ENCODE measurements at places on chromosomes 5 and 9. TPM values are rescaled to one million over a fixed set of nuclear protein-coding genes. Genes with fewer than 3 reads are reported as not detected.

DNA sequence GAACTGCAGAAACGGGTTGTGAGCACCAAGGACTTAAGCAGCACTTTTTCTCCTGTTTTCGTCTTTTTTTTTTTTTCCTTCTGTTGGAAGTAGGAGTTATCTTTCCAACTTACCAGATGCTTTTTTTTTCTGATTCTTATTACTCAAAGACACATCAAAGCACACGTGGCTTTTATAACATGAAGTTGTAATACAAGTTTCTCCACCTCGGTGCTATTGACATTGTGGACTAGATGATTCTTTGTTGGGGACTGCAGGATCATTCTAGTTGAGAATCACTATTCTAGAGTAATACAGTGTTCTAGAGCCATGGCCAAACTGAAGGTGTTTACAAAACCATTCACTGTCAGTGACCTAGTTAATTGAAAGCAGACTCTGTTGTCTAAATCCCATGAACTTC lies 51.5 kb downstream of the MYO10 start:
- H3K36me3 ChIP-seq = no peaks in the 10 kb centered on the region
- H3K27ac ChIP-seq = no peak overlapping the region
- DNase-seq = no peak
- H3K4me3 ChIP-seq = no peak overlapping the region

DNA sequence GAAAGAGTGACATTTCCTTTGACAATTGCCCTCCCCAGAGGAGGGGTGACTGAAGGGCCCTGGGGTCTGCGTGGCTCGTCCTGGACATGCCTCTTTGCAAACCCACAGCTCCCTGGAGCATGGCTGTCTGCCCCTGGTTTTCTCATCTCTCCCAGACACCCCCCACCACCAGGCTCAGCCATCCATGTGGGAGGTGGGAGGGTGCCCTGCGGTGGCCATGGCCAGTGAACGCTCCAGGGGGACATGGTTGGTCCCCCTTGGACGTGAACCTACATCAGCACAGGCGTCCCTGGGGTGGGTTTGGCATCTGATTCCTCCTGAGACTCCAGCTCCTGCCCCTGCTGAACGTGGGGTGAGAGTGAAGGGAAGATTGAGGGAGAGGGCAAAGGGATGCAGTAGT lies 67.7 kb upstream of the LMX1B start:
- DNase-seq = no peak
- H3K4me3 ChIP-seq = no peak overlapping the region
- H3K27ac ChIP-seq = no peak overlapping the region

The FGF18 gene
- not detected for polyA plus RNA-seq

- H3K27me3 ChIP-seq = peaks cover 55% of the 10 kb centered on the region
- DNase-seq = no peak
- H3K27ac ChIP-seq = no peak overlapping the region
- peaks cover 4% of the 10 kb centered on the region for H3K36me3 ChIP-seq
- peaks cover 16% of the 10 kb centered on the region for H3K4me1 ChIP-seq
These were observed 103.3 kb downstream of the ESM1 start for GRCh38 chr5:54882101-54882500.

DNA sequence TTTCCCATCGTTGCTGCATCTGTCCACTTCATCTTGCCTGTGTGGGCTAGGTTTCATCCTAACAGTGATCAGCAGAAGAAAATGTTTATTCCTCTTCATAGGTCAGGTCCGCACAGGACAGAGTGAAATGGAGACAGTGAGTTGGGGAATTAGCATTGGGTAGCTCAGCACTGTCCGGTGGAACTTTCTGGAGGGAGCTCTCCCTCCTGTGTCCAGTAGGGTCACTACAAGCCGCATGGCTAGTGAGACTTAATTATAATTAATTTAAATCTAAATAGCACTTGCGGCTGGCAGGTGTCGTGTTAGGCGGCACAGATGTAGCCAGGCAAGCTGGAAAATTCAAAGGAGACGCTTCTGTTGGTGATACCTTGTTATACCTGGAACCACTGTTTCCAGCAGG lies 48.4 kb downstream of the CFAP77 start:
- no peak for DNase-seq
- no peak overlapping the region for H3K27ac ChIP-seq

The CA9 gene
- polyA plus RNA-seq = not detected

- H3K27ac ChIP-seq = no peak overlapping the region
- H3K4me3 ChIP-seq = no peak overlapping the region
- no peaks in the 10 kb centered on the region for H3K36me3 ChIP-seq
- H3K27me3 ChIP-seq = no peaks in the 10 kb centered on the region
- no peaks in the 10 kb centered on the region for H3K4me1 ChIP-seq
These were observed 833 bp upstream of the MROH2B start for GRCh38 chr5:41071975-41072374.

DNA sequence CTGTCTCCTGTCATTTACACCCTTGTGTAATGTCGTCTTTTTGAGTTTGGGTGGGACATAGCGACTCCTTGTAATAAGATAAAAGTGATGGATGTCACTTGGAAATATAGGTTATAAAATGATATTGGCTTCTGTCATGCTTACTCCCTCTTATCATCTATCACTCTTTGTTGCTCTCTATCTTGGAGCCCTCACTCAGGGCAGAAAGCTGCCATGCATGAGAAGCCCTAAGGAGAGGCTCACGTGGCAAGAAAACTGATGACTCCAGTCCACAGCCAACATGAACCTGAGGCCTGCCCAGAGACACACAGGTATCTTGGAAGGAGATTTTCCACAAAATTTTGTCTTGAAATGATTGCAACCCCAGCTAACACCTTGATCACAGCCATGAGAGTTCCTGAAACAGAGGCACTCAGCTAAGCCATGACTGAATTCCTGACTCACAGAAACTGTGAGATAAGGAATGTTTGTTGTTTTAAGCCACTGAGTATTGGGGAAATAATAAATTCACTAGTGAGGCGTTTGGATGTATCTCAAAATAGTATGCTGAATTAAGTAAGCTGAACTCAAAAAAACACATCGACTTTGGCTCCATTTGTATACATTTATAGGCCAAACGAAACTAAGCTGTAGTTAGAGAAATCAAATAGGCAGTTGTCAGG lies 216.7 kb downstream of the CDH18 start:
- DNase-seq = no peak
- no peaks in the 10 kb centered on the region for H3K4me1 ChIP-seq
- no peak overlapping the region for H3K27ac ChIP-seq
- no peaks in the 10 kb centered on the region for H3K27me3 ChIP-seq

The CDC20B gene
- polyA plus RNA-seq = not detected

GRCh38 chr9:37184905-37185867 lies 64.8 kb downstream of the ZCCHC7 start:
- DNase-seq = no peak
- H3K4me3 ChIP-seq = peak overlapping the region; percentile 33
- peak overlapping the region; percentile 91 for H3K27ac ChIP-seq
- H3K36me3 ChIP-seq = peaks cover 29% of the 10 kb centered on the region

The CATSPER3 gene
- polyA plus RNA-seq = 0.35 TPM

The SPINK6 gene
- polyA plus RNA-seq = not detected

The FIBCD1 gene
- polyA plus RNA-seq = not detected

GRCh38 chr5:150632305-150633160 lies 7.9 kb upstream of the SYNPO start:
- no peak overlapping the region for H3K4me3 ChIP-seq
- no peaks in the 10 kb centered on the region for H3K36me3 ChIP-seq
- DNase-seq = no peak

The DPH7 gene
- polyA plus RNA-seq = 53.9 TPM

DNA sequence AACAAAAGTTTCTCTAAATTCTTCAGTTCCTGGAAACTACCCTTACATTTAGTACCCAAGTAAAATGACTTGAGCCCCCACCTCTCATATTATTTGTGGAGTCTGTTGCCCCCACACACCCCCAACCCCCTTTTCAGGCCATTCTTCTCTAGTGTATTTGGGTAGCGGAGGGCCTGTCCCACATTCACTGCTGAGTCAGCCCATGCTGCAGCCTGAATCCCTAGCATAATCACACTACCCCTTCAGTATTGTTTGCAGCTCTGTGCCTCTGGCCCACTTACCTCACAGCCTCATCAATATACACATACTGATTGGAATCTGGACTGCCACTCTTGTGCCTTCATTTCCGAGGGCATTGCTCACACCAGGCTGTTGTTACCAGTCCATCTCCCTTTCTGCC lies 26.8 kb downstream of the RGS7BP start:
- no peak for DNase-seq
- no peak overlapping the region for H3K27ac ChIP-seq
- no peaks in the 10 kb centered on the region for H3K4me1 ChIP-seq
- no peak overlapping the region for H3K4me3 ChIP-seq
- H3K27me3 ChIP-seq = no peaks in the 10 kb centered on the region
- H3K36me3 ChIP-seq = no peaks in the 10 kb centered on the region

The NR5A1 gene
- polyA plus RNA-seq = not detected

GRCh38 chr5:153658606-153659005 lies 168.1 kb downstream of the GRIA1 start:
- no peaks in the 10 kb centered on the region for H3K27me3 ChIP-seq
- DNase-seq = no peak
- no peaks in the 10 kb centered on the region for H3K4me1 ChIP-seq
- H3K36me3 ChIP-seq = no peaks in the 10 kb centered on the region
- no peak overlapping the region for H3K27ac ChIP-seq

Data from naive B cell (primary cell).